ENCODE measurements at places on chromosomes 7 and 10. TPM values are rescaled to one million over a fixed set of nuclear protein-coding genes. Genes with fewer than 3 reads are reported as not detected.

- no peak for DNase-seq
These were observed 1014.5 kb upstream of the LRRTM3 start for GRCh38 chr10:65911151-65911835.

The COL28A1 gene
- total RNA-seq, result 0.24 TPM

The AKR1C3 gene
- total RNA-seq, result 3.8 TPM

The PLCE1 gene
- 0.06 TPM for total RNA-seq

GRCh38 chr7:134613623-134614347, 32.9 kb upstream of the BPGM start:
- no peak for DNase-seq

DNA sequence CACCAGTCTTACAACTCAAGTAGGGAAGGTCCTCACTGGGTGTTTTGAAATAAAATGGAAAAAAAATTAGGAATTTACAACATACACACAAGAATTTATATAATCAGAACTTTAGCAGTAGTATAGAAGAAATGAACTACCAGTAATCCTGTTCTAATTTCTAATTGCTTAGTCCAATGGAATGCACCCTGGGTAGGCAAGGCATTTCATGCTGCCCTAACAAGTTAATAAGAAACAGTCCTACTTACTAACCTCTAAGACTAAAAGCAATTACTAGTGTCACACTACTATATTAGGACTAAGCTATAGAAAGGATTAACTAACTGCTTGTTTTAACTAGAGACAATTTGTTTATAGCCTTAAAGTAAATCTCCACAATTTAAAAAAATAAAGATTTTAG, 158.1 kb downstream of the BTAF1 start:
- no peak for DNase-seq

The CLEC2L gene
- total RNA-seq, result not detected

GRCh38 chr10:86960003-86960862, 1.8 kb downstream of the SNCG start:
- DNase-seq, result peak; percentile 57

The PFKFB3 gene
- total RNA-seq, result 190 TPM

DNA sequence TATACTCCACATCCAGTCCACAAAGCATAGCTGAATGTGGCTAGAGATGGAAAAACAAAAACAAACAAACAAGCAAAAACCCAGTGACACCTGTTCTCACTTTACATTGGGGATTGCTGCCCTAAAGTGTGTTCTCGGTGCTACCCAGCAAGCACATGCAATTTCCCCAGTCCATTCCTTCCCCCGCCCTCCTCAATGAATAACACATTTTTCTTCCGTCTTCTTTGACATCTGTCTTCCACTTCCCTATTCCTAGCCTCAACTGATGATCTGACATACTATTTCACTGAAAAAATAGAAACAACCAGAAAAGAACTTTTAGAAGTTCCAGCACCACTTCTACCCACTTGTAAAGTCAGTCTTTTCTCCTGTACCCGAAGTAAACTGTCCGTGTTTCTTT, 147.1 kb downstream of the MALRD1 start:
- no peak for DNase-seq

DNA sequence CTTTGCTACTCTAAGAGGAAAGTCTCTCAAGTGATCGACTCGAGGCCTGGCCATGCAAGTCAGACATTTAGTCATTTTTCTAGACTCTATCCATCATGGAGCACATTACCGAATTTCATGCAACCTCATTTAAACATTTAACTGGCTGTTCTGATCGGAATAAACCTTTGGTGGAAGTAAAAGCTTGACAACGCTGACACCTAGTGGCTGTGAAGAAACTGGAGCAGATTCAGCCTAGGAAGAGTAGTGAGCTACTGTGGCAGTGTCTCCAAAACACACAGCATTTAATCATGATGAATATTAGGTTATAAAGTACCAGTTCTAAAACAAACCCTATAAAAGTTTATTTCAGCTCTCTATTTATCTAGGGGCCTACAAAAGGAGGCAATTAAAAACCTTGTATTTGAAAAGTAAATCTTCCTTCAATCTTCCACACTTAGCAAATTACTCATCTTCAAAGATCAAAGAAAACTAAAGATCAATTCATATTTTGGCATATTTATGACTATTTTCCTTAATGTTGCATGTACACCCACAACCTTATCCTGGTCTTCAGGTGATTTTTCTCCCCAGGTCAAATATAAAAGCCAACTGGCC, 175.0 kb downstream of the CTNNA3 start:
- DNase-seq, result no peak

DNA sequence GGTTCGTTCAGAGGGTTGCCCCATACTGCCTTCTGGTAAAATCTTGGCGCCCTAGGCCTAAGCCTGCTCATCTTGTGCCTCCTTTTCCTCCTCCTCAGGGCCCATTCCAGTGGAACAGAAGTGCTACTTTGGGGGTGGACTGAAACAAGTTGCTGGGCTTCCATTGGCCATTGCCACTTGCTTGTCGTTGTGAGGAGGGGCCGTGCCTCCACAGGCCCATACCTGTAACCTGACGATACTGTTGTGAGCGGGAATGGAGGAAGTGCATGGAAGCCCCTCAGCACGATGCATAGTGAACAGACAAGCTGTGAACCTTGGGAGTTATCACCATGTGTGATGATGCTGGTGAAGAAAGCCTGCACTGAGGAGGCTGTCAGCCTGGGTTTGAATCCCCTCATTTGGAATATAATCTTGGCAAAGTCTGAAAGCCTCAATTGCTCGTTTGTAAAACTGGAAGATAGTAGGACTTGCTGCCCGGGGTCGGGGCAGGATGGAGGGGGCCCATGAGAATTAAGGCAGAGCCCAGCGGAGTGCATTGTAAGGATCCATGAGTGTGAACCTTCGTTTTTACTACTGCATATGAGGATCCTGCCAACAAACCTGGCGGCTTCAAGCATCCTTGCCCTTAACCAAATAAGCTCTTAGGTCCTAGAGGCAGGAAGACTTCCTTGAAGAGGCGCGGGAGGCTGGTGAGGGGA, 671 bp upstream of the PAPSS2 start:
- no peak for DNase-seq

GRCh38 chr10:123988694-123989093, 97.1 kb upstream of the CPXM2 start:
- DNase-seq, result peak; percentile 25

The ACSM6 gene
- total RNA-seq, result not detected

DNA sequence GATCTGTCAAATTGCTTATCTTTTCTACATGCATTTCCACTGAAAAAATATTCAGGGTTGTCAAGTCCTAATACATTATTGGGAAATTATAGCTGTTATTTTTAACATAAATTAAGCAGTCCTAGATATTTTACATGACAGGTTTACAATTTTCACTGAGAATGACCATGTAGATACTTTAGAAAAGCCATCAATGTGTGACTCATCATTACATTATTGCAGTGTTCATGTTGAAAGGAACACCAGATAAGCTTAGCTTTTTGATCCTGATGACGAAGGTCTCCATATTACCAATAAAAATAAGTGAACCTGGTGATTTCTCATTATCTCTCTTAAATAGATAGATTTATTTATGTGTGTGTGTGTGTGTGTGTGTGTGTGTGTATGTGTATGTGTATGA, 529.5 kb upstream of the PCDH15 start:
- DNase-seq, result no peak

DNA sequence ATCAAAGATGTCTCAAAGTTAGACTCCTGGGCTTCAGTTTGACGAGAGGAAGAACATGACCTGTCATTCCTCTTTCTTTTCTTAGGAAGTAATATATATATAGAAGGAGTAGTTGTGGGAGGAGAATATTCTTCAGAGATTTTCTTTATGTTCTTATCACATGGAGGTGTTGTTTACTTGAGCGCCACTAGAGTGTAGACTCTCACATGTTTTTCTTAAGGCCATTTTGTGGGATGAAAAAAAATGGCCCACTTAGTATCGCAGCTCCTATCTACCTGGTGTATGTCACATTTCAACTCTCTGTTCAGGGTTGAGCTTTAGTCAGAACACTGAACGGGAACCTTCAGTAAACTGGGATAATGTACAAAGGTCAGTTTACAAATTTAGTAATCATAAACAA, 645.2 kb downstream of the PHTF2 start:
- DNase-seq, result no peak

DNA sequence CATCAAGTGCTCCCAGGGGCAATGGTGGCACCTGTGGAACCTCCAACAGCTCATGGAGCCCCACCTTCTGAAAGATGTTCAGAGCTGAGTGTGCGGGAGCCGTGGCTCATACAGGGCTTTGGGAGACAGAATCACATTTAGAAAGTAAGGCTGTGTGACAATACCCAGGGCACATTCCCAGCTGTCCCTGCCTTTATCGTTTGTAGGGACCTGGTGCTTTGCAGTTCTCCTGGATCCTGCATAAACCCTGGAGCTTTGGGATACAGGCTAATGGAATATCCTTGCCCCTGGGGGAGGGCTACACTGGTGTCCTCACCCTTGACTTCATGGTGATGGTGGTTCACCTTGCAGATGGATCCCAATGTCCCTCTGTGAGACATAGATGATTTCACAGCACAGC, 134.8 kb upstream of the LAMB4 start:
- DNase-seq, result no peak

DNA sequence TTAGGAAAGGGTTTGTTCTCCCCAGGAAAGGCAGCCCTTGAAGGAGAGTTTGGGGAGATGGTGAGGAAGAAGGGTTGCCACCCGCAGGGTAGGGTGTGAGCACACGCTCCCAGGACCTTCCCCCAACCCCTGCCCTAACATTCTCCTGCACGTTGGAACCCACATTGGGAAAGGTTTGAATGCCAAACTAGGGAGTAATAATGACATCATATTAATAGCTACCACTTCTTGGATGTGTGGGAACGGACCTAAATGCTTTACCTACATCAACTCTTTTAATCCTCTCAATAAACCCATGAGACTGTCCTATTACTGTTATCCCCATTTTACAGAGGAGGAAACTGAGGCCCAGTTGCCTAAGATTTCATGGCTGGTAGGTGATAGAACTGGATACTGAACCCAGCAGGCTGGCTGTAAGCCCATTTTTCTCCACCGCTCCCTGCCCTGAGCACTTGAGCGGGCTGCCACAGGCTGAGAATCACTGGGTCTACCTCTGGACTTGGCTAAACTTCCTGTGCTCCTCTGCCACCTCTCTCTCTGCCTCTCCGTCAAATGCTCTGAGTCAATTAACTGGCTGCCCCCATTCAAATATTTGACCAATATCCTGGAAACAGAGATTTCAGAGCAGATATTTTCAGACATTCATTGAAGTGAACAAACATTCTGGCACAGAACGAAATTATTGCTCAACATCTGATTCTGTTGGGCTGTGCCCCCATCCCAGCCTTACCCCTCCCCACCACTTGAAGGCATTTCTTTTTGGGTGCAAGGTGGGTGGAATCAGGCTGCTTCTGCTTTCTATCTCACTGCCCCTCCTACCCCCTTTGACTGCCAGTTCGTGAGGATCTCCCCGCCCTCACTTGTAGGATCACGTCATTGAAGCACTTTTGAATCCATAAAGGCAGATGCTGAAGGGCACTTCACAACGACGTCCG, 129.7 kb downstream of the C10orf105 start:
- DNase-seq, result no peak

All from natural killer cell treated with Interleukin-12 subunit alpha and Interleukin-12 subunit beta and Interleukin-15 and Interleukin-18, amount 100 ng/mL, for 72 hours (primary cell).